ENCODE measurements at places on chromosomes 12 and 14. TPM values are rescaled to one million over a fixed set of nuclear protein-coding genes. Genes with fewer than 3 reads are reported as not detected.

GRCh38 chr12:56071648-56072047, 8.3 kb upstream of the ERBB3 start:
- DNase-seq = no peak

- no peak for DNase-seq
Observed at GRCh38 chr14:67457782-67458181, 30.7 kb downstream of the TMEM229B start.

DNA sequence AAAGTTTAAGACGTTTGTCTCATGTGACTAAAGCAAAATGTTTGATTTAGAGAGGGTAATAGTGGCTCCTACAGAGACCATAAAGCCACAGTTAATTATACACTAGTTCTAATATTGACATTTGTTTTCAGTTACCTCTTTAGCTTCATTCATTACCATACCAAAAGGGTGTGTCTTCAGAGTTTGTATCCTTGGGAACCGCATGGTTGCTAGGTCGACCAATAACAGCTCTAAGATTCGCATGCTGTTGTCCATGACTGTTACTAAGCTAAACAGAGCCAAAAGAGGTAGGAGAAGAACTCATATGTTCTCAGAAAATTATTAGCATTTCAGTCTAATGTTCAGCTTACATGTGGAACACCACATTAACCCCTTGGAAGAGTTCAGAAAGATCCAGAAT, 36.2 kb upstream of the ETNK1 start:
- no peak for DNase-seq

Gene OR6C6
- not detected for total RNA-seq

DNA sequence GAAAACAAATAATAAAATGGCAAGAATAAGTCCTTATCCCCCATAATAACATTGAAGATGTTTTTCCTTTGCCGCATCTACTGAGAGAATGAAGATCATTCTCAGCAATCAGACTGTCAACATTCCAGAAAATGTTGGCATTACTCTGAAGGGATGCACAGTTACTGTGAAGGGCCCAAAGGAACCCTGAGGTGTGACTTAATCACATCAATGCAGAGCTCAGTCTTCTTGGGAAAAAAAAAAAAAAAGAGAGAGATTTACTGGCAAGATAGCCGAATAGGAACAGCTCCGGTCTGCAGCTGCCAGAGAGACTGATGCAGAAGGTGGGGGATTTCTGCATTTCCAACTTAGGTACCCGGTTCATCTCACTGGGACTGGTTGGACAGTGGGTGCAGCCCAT, 41.3 kb upstream of the OR6J1 start:
- DNase-seq = no peak

Gene PTMS
- 414 TPM for total RNA-seq

DNA sequence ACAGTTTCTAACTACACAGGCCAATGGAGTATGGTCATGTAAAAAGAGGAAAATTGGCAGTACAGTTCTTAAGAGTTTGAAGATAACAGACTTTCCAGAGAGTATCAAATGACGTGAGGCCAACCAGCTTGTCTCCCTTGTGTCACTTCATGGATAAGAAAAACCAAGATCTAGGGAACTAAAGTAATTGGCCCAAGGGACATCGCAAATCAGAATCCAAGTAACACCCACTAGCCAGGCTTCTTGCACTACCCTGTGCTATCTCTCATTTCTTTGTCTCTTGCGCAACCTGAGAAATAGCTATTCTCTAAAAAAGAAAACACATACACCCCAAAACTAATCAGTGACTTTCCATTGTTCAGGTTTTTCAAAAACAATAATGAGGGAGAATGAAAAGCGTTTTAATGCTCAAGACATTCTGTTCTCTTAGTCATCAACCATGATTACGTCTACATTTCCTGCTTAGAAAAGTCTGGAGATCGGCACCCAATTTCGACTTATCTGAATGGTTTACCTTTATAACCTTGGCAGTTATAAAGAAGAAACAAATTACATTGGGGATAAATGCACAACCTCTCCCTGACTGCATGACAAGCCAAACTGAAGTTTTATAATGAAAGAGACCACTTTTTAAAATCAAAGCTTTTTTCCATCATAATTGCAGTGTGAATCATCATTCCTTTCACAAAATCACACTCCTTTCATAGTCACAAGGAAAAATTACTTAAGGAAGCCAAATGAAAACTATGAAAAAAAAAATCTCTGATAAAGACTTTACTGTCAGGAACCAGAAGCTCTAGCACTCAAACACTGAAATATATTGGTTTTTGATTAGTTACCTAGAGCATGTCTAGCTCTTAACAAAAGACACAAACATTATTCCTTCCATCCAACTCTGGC, 42.1 kb downstream of the TMTC1 start:
- no peak for DNase-seq

- DNase-seq = no peak
Observed at GRCh38 chr12:49369411-49370145, 2.3 kb downstream of the SPATS2 start.
